Fibroblast of lung (primary cell): ENCODE measurements at places on chromosomes 7 and 10.

DNA sequence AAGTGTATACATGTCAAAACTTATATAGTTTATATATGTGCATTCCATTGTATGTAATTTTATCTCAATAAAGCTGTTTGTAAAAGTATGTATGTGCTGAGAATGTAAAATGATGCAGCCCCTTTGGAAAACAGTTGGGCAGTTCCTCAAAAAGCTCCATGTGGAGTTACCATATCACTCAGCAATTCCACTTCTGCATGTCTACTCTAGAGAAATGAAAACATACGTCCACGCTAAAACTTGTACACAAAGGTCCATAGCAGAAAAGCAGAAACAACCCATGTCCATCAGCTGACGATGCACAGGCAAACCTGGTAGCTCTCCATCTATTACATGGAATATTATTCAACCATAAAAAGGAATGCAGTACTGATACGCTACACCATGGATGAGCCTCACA lies 8.3 kb upstream of the RGS10 start:
- no peaks in the 10 kb centered on the region for H3K36me3 ChIP-seq
- H3K4me1 ChIP-seq, result no peaks in the 10 kb centered on the region
- no peak overlapping the region for H3K27ac ChIP-seq
- H3K27me3 ChIP-seq, result peaks cover 3% of the 10 kb centered on the region
- no peak overlapping the region for H3K4me3 ChIP-seq

GRCh38 chr10:59633063-59633462 lies 76.6 kb downstream of the SLC16A9 start:
- no peak overlapping the region for H3K4me3 ChIP-seq
- no peak for DNase-seq
- H3K27ac ChIP-seq, result no peak overlapping the region
- no peaks in the 10 kb centered on the region for H3K36me3 ChIP-seq
- no peaks in the 10 kb centered on the region for H3K27me3 ChIP-seq
- H3K4me1 ChIP-seq, result no peaks in the 10 kb centered on the region

- no peak overlapping the region for H3K4me3 ChIP-seq
- no peaks in the 10 kb centered on the region for H3K36me3 ChIP-seq
- no peak overlapping the region for H3K27ac ChIP-seq
- no peak for DNase-seq
Observed at GRCh38 chr7:41956705-41957104, 253.8 kb upstream of the INHBA start.

- no peaks in the 10 kb centered on the region for H3K36me3 ChIP-seq
- DNase-seq, result peak; percentile 17
- no peaks in the 10 kb centered on the region for H3K4me1 ChIP-seq
- H3K27ac ChIP-seq, result no peak overlapping the region
Observed at GRCh38 chr7:97149843-97150242, 32.3 kb downstream of the SDHAF3 start.

DNA sequence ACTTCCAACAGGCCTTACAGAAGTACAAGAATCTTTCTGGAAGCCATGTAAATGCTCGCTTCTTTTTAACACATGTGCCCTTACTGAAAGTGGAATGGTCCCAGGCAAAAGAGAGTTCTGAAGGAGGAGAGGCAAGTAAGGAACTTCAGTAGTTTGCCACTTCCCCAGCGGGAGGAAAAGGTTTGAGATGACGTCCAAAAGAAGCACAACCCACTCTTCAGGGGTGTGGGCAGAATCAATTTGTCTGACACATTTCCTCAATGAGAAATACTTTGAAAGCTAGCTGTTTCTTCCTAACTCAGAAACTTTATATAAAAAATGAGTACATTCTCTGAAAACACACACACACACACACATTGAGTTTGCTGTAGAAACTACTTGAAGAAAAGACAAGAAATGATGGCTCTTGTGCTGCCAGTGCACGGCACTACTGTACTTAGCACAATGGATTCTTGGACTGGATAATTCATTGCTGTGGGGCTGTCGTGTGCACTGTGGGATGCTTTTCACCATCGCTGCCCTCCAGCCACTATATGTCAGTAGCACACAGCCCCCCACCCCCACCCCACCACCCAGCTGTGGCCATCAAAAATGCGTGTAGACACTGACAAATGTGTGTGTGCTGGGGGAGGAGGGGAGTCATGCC lies 183.0 kb downstream of the SRPK2 start:
- no peaks in the 10 kb centered on the region for H3K4me1 ChIP-seq
- DNase-seq, result no peak
- H3K27me3 ChIP-seq, result no peaks in the 10 kb centered on the region

- H3K27ac ChIP-seq, result peak overlapping the region; percentile 93
- H3K36me3 ChIP-seq, result no peaks in the 10 kb centered on the region
- DNase-seq, result peak; percentile 96
- H3K27me3 ChIP-seq, result no peaks in the 10 kb centered on the region
- peaks cover 4% of the 10 kb centered on the region for H3K4me1 ChIP-seq
Observed at GRCh38 chr7:74061840-74062539, 21.6 kb upstream of the LIMK1 start.

GRCh38 chr7:38066391-38066790 lies 111.7 kb upstream of the STARD3NL start:
- no peak overlapping the region for H3K27ac ChIP-seq
- no peak for DNase-seq
- H3K36me3 ChIP-seq, result no peaks in the 10 kb centered on the region
- no peaks in the 10 kb centered on the region for H3K27me3 ChIP-seq
